Stimulated activated CD4-positive, alpha-beta T cell treated with anti-CD3 and anti-CD28 coated beads, Interleukin-1b, Interleukin-23, amount 100 ng/mL, for 4 hours (primary cell): ENCODE measurements at places on chromosomes 13 and 19.

- no peak for DNase-seq
Measured at GRCh38 chr19:50977626-50978025, 6.1 kb downstream of the KLK7 start.

- DNase-seq = no peak
Measured at GRCh38 chr19:580274-580835, 8.0 kb downstream of the BSG start.

DNA sequence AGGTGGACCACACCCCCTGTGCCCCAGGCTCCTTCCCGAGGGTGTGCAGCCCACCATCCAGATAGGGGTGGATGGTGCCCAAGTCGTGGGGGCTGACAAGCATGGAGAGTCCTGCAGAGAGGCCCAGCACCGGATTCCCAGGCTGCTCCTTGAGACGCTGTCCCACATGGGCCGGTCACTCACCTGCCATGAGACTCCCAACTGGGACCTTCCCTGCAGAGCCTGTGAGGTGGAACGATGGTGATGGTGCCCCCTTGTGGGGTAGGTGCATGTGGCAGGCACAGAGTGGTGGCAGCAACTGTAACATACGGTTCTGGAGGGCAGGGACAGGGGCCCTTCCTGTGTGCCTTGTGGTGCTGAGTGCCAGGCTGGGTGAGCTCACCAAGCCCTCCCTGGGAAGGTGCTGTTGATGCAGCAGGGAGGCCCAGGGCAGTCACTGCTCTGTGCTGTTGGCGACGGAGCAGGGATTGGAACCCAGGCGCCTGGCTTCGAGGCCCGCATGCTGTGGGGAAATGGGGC lies 33.1 kb downstream of the PPP1R37 start:
- DNase-seq = peak; percentile 59

GRCh38 chr19:4624733-4625362 lies 14.5 kb upstream of the TNFAIP8L1 start:
- no peak for DNase-seq

DNA sequence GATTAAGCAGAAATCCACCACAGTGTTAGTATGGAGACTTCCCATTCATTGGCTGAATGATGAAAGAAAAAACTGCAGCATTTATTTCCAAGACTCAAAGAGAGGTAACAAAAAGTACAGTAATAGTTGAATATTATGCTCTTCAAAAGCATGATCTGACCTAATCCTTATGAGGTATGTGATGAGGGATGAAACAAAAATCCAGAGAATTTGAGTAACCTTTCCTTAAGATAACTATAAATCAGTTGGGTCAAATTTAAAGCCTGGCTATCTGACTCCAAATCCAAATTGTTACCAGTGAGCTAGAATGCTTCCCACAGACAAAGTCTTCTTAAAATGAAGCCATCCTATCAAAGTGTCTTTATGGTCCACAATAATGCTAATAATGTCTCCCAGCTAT lies 38.1 kb downstream of the NUFIP1 start:
- DNase-seq = no peak

GRCh38 chr13:19960653-19960976 lies 2.1 kb downstream of the ZMYM2 start:
- no peak for DNase-seq

DNA sequence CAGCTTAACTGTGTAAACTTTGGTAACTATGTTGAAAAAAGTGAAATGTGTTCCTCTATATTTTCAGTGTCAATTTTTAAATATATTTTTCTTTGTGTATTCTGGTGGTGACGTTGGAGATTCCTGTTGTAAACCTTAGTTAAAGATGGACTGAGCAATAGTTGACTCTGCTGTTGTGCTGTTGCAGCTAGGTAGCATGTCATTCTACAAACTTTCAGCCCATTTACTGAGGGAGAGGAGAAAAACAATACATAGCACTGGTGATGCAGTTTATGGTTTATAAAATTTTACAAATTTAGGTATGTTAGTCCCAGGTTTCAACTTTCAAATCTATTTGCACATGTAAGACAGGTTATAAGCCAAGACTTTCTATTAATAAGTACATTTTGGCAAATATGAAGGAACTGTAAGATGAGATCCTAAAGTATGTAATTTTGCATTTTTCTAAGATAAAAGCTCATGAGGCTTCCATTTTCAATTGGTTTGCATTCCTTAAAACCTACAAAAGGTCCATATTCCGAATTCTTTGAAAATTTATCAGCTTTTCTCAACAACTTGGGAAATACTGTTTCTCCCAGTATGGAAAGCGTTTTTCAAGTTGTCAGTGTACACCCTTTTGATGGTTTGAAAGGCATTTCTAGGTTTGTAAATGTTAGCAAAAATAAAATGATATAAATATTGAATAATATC lies 1.5 kb downstream of the NDFIP2 start:
- no peak for DNase-seq
